Renal cortical epithelial cell (primary cell): ENCODE measurements at places on chromosomes 7 and 10.

DNA sequence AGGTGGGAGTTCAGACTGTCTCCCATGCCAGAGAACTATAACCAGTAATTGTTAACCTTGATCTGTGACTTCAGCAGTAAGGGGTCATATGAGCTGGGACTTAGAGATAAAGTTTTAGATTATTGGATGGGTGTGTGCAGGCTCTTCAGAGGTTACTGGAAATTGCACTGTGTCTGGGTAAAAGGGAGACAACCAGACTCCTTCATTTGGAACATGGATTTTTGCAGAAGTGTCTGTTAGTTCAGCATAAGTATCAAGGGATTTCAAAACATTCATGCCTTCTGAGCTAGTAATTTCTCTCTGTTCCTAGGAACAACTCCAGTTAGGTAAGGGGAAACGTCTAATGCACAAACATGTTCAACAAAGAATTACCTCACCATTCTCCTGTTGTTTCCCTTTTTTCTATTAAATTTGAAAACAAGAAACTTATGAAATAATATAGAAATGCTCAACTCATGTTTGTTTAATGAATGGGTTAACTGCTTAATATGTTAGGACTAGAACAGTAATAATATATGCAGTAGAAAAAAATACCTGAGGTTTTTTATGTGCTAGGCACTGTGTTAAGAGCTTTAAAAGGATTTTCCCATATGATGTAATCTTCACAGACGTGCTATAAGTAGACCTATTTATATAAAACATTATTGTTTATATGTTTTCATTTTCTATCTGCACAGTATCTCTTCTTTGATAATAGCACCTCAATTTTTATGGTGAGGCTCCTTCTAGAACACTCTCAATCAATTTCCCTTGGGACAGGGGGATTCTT, 233.0 kb downstream of the CACNA2D1 start:
- peak; percentile 9 for DNase-seq

DNA sequence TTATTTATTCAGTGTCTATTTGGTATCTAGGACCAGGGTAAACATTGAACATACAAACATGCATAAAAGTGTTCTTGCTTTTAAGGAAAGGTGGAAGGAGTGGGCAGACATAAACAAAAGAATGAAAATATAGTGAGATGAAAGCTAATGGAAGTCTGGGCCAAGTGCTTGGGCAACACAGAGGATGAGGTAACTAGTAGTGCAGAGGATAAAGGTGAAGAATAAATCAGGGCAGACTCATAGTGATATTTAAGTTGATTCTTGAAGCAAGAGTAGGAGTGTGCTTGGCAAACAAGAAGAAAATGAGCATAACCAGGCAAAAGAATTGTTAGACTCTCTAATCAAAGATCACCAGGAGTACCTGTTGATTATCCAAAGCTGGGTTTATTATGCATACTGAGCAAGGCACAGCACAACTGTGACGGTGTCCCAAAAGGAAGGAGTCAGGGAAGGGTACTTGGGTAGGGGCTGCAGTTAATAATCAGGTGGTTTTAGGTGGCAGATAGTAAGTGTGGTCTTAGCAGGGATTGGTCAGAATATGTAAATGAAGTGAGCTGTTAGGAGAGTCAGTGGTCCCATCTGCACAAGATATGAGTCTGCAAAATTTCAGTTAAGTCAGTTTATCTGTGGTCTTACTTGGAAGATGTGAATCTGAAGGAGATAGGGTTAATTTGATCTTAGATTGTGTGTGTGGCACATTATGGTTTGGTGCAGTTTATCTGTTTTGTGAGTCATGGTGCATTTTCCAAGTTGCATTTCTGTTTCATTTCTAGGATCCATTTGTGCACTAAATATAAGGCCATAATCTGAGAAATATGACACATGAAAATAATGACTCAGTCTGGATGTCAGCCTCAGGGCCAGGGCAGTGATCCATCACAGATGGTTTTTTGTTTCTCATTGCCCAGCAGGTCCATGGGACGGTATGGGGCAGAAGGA, 30.6 kb upstream of the TAX1BP1 start:
- no peak for DNase-seq

DNA sequence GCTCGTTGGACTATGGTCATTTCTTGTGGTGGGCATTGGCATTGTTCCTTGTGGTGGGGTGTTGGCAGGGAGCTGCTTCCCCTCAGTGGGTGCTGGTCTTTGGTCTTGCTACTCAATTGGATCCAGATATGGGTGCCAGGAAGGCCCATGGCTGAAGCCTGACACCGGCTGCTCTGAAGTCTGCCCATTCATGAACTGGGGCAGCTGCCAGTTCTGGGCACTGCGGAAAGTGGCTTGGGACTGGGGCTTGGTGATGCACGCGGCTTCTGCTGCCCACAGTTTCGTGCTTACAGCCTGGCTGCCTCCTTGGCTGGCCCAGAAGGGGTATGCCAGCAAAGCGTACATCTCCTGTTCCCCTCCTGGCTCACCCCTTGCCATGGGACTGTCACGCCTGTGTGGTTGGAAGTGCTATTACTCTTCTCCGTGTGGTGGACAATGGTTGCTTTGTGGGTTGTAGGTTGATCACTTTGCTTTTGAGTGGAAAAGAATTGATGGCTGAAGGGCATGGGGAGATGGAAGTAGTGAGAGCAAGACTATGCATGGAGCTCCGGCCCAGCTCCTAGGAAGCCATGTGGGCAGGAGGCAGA, 54.7 kb downstream of the ADAMTS14 start:
- no peak for DNase-seq

GRCh38 chr10:131843089-131843595, 57.7 kb upstream of the PPP2R2D start:
- DNase-seq: no peak

GRCh38 chr10:85614566-85614965, 752.0 kb downstream of the GRID1 start:
- no peak for DNase-seq
